ENCODE measurements at places on chromosomes 1 and 21.

DNA sequence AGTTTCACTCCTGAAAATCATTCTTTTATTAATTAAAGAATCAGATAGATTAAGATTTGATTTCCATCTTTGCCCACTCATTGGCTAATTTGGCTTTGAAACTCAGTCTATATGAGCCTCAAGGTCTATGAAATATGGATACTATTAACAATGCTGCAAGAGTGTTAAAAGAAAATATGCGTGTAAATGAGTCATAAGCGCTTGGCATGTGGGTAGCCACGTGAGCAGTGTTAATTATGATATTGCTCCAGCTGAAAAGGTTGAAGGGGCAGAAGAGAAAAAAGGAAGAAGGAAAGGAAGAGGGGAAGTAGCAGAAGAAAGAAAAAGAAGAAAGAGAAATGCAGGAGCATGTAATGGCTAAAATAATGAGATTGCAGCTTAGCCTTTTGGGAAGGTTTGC, 151.4 kb downstream of the CHRM3 start:
- no peak for DNase-seq

GRCh38 chr1:153476491-153477093, 16.1 kb upstream of the S100A7 start:
- DNase-seq = no peak

DNA sequence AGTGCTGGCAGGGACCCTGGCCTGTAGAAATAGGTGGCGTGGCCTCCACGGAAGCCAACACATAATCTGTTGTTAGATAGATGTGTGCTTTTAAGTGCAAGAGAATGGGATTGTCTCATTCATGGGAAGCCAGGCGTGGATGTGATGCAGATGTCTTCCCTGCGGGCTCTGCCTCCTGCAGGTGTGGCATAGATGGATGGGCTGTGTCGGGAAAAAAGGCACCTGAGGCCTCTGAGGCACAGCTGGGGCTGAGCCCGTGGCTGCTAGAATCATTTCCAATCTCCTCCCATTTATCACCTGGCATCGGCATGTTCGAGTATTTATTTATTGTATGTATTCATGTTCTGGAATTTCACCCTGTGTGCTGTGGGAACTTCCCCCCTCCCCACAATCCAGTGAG, 353.4 kb upstream of the AJAP1 start:
- DNase-seq = no peak

GRCh38 chr1:19869929-19870328, 12.3 kb upstream of the OTUD3 start:
- no peak for DNase-seq

GRCh38 chr1:183023601-183024316, 539 bp downstream of the LAMC1 start:
- peak; percentile 64 for DNase-seq

DNA sequence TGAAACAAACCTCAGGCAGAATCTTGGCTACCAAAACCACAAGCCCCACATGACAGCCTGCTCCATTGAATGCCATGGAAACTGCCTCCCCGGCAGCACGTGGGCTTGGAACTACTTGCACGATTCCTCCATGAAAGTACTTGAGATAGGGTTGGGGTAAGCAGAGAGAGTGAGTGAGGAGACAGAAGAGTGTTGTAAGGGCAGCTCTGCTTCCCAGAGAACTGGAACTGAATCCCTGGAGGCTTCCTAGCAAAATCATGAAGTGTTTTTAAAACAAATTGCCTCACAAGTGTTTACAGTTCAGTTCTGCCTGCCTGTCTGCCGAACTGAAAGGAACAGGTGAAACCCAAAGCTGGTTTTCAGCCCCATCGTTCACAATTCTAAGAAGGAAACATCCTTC, 35.3 kb upstream of the DNASE2B start:
- no peak for DNase-seq

- DNase-seq = no peak
These were observed 50.6 kb upstream of the COG2 start for GRCh38 chr1:230591678-230592077.

DNA sequence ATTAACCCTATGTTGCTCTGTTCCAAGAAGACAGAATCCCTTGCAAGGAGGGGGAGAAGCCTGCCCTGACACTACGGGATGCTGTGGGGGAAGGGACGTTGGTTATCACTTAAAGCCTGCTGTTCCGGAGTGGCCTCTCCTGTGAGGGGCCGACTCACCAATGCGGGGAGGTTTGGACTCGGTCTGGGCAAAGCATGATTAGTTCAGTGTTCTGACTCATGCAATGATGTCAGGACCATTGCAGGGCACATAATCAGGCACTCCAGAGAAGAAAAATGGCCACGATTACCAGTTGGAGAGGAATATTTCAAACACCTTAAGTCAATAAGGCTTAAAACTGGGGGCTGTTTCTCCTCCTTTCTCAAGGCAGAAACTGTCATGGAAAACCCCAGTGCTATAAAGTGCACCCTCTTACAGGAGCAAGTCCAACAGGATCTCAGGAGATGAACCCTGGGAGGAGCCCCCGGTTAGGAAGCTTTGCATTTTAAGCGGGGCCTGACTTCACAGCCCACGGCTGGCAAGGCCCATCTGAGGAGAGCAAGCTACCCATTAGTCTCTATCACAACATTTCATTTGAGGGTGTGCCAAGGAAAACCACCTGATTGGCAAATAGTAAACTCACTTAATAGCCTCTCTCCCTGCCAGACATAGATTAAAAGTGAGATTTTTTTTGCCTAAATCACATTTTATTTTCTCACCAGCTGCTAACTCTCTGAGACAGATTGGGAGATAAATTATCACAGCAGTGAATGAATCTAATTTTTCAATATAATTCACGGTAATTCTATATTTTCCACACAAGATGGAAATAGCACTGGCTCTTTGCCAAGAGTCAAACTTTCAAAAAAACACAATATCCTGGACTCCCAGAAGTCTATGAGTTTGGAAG, 202.5 kb downstream of the C1orf94 start:
- no peak for DNase-seq

All from nephron progenitor cell (in vitro differentiated cells).